ENCODE measurements at places on chromosomes 4 and X.

DNA sequence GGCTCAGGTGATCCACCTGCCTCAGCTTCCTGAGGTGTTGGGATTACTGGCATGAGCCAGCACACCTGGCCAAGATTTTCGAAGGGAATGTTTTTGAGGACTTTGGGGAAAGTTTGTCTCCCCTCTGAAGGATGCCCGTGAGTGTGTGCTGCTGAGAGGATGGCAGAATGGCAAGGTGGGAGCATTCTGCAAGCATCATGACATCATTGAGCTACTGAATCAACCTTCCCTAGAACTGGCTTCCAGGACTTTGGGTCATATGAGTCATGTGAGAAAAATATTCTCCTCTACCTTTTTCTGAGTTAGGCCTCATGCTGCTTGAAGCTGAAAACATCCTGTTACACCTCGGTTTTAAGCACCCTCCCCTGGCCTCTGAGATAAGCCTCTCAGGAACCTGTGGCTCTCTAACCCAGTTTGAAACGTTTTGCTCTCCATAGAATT lies 31.0 kb downstream of the TMEM131L start:
- DNase-seq = no peak

GRCh38 chrX:130999360-130999759 lies 58.8 kb upstream of the ARHGAP36 start:
- DNase-seq = no peak

DNA sequence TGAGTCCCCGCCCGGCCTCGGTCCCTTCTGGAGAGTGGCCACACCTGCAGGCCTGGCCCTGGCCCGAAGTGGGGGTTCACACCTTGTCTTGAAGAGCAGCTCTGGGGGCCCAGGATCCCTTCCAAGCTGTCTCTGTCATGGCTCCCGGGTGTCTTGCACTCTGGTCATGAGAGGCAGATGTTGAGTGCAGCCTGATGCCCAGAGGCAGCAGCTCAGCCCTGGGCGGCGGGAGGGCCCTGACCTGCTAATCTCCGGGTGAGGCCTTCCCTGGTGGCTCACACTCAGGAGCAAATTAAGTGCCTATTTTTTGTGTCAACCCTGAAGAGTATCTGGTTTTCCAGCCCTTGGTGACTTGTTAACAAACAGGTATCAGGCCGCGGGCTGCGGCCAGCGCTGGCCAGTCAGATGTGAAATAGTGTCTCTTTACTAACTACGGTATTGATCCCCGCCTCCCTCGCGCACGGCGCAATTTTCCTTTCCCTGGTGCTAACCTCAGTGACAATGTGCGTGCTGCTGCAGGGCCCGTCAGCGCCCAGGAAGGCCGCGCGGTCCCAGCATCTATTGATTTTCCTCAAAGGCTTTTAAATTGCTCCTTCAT lies 24.2 kb downstream of the NKX1-1 start:
- DNase-seq = no peak

GRCh38 chr4:113733685-113734084 lies 27.9 kb downstream of the CAMK2D start:
- no peak for DNase-seq

DNA sequence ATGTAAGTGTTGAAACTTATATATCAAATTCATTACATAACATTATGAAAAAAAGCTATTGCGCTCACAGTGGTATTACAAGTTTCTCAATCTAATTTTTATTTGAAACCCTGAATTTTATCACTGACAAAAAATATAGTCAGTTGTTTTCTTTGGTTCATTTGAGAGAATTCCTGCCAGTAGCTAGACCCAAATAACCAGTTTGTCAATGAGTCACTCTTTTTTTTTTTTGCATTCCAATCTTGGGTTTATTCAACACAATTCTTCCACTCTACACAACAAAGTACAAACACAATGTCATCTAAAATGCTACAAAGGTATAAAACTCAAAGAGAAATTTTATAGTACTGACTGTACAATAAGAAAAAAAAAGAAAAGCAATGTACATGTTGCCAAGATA lies 13.1 kb downstream of the HPF1 start:
- no peak for DNase-seq

DNA sequence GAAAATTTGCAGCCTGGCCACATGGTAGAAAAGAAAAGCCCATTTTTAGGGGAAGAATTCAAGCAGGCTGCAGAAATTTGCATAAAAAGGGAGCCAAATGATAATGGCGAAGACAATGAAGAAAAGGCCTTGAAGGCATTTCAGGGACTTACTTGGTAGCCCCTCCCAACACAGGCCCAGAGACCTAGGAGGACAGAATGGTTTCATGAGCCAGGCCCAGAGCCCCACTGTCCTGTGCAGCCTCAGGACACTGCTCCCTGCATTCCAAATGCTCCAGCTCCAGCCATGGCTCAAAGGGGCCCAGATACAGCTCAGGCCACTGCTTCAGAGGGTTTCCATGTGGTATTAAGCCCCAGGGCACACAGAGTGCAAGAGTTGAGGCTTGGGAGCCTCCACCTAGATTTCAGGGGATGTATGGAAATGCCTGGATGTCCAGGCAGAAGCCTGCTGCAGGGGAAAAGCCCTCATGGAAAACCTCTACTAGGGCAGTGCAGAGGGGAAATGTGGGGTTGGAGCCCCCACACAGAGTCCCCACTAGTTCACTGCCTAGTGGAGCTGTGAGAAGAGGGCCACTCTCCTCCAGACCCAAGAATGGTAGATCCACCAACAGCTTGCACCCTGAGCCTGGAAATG lies 271.7 kb upstream of the KLF3 start:
- no peak for DNase-seq

- DNase-seq = no peak
Observed at GRCh38 chrX:150229030-150229429, 134.1 kb upstream of the MAMLD1 start.
